ENCODE measurements at places on chromosomes 12 and 14.

DNA sequence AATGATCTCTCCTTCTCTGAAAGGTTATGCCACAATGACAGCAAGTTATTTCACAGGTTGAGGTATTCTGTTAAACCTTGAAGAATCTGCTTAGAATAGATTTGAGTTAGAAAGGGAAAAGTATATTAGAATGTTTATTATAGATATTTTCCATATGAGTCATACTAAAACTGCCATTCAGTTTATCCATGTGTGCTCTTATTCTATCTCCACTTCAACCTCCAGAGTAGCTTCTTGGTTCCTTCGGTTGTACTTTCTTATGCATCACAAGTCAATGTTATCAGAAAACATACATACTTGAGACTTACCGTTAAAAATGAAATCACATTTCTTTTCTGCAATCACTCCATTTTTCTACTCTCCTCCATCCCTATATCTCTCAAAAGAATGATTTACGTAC is 197.7 kb downstream of the BCAT1 start:
- DNase-seq: no peak

DNA sequence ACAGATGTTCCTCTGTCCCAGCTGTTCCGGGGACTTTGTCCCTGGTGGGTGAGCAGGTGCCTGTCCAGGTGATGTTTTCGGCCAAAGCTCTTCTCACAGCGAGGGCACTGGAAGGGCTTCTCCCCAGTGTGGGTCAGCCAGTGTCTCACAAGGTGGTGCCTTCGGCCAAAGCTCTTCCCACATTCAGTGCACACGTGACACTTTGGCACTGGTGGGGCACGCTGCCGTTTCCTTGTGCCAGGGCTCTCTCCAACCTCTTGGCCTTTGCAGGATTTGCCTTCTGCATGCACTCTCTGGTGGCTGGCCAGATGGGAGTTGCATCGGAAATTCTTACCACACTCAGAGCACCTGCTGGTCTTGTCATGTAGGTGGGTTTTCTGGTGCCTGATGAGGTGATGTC is 7.7 kb downstream of the ZNF641 start:
- no peak for DNase-seq

- DNase-seq: no peak
Measured at GRCh38 chr14:27730204-27730603, 1036.4 kb upstream of the FOXG1 start.

- DNase-seq: no peak
Measured at GRCh38 chr12:94207849-94208621, 59.7 kb downstream of the PLXNC1 start.

DNA sequence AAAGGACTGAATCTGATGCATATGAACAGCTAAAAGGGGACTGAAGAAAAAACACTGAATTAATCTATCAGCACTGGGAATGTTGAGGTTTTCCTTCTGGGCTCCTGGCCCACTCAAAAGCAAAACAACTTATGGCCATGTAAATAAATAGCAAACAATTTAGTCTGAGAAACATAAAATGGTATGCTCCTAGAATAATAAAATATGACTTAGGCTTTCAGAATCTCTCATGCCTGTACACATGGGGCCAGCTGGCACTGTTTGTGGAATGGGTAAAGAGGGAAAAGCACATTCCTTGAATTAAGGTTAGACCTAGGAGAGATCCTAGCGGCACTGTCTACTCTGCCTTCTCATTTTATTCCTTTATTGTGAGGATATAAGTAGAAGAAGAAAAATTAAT is 6.2 kb downstream of the KLHDC2 start:
- no peak for DNase-seq

GRCh38 chr14:91770185-91770584 is 38.3 kb upstream of the CATSPERB start:
- DNase-seq: no peak

DNA sequence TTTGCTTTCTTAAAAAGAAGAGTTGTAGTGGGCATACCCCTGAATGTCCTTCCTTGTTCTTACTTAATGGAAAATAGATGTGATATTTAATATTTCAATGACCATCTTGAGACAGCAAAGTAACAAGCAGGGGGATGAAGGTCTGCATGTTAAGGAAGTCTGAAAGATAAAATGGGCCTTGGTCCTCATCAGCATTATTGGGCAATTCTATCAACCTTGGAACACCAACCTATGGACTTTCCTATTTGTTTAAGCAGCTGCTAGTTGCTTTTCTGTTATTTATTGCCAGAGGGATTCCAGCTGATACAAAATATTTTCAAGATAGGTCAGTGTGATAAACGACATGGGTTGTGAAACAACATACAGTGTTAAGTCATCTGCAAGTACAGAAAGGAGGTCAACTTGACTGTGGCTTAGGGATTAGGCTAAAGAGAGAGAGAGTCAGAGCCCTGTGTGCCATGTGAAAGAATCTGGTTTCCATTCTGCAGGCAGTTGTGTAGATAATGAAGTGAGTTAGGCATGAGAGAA is 16.4 kb upstream of the A2M start:
- no peak for DNase-seq

DNA sequence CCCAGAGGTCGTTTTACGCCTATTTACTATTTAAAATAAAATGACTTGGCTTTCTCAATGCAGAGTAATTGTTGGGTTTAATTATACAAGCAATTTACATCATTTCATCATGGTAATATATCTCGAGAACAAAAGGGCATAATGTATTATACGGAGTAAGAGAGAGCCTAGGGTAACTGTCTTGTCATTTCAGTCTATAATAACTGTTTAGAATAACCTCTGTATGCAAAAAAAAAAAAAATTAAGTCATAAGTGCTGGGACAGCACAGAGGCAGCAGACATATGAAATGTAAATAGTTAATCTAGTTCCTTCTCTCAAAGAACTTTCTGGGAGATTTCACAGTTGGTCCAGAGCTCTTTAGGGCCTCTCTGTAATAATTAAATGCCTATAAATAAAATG is 284.9 kb downstream of the TMTC2 start:
- no peak for DNase-seq

- DNase-seq: no peak
Measured at GRCh38 chr12:66003951-66004350, 126.6 kb downstream of the LLPH start.

DNA sequence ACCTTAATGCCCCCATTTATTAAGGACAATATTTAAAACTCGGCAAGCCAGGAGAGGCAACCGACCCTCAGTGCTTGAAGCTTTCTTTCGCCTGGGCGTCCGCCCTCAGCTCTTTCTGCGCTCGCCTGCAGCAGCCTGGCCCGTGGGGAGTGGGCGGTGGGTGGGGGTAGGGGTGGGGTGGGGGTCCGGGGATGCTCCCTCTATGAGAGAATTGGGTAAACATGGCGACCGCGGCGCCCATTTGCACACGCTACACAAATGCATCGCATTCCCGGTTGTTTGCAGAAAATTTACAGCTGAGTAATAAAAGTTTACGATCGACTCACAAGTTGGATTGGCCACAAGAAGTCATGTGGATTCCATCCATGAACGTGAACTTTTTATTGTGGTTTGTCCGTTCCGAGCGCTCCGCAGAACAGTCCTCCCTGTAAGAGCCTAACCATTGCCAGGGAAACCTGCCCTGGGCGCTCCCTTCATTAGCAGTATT is 7.7 kb downstream of the HOXC8 start:
- DNase-seq: no peak

- DNase-seq: no peak
Measured at GRCh38 chr12:65189028-65189718, 19.8 kb downstream of the LEMD3 start.

GRCh38 chr12:43835656-43836474 is at the start of gene TMEM117:
TSS of gene TMEM117 (plus strand) at chr12:43836081.
- peak; percentile 54 for DNase-seq

DNA sequence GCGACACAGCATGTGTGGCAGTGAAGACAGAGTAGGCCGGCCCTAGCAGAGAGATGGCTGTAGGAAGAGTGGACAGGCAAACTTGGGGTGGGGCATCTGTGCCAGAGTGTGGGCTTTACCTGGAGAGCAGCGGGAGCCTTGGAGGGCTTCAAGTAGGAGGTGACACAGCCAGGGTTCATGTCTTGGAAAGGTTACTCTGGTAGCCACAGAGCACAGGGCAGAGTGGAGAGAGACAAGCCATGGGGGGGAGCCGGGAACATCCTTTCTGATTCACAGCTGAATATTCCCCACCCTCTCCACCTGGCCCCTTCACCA is 53.5 kb upstream of the DIO3 start:
- DNase-seq: no peak

GRCh38 chr12:130086248-130086647 is 76.0 kb upstream of the FZD10 start:
- DNase-seq: no peak

- no peak for DNase-seq
Measured at GRCh38 chr14:104895207-104895785, 29.4 kb upstream of the PLD4 start.

- DNase-seq: no peak
Measured at GRCh38 chr14:23146351-23146910, 27.4 kb upstream of the CEBPE start.

GRCh38 chr12:48956279-48957140 is 777 bp downstream of the ARF3 start:
- DNase-seq: peak; percentile 5

DNA sequence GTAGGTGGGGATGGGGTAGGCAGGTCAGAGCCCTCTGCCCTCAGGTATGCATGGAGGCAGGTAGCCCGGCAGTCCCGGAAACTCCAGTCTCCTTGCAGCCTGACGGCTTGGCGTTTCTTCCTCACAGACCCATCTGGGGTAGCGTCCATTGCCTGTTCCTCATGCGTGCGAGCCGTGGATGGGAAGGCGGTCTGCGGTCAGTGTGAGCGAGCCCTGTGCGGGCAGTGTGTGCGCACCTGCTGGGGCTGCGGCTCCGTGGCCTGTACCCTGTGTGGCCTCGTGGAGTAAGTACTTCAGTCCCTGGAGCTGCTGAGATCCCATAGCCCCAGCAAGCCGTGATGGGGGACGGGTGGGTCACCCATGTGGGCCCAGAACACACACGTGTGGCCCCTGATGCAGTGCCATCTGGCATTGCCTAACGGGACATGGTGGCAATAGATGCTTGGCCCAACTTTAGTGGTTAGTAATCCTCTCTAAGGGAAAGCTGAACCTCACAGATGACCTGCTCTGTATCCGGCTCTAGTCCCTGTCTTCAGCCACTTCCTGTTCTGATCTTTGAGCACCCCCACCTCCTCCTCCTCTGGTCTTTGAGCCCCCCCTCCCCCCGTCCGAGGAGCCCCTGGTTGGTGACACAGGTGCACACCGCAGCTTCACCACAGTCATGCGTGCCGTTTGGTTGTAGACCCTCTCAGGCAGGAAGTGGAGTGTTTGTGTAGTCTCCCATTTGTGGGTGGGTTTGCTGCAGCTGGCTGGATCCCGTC is 3.7 kb downstream of the SIVA1 start:
- DNase-seq: no peak

DNA sequence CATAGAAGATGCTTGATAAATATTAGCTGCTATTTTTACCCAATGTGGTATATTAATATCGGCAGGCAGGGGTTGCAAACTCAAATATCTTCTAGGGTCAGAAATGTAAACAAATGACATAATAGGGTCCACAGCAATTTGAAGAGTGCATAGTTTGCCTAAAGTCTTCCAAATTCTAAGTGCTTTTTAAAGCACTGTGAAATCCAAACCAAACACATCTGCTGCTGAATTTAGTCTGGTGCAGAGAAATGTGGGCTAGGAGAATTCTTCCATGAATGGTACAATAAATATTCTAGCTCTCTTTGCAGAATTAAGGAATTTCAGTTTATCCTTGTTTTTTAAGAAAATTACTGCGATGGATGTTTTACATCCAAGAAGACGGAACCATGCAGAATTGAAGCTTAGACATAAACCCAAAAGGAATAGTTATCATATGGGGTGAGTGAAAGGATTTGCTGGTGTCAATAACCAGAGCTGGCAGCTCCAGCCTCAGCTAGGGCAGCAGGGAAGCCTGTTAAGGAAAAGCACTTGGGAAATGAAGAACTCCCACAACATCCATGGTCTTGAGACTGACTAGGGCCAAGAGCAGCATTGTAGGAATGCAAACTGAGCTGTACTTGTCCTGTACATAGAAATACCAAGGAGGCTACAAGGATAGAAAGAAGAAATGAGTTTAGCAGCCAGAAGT is 65.5 kb downstream of the PTPRR start:
- no peak for DNase-seq

GRCh38 chr14:98368221-98368620 is 903.8 kb downstream of the BCL11B start:
- no peak for DNase-seq

DNA sequence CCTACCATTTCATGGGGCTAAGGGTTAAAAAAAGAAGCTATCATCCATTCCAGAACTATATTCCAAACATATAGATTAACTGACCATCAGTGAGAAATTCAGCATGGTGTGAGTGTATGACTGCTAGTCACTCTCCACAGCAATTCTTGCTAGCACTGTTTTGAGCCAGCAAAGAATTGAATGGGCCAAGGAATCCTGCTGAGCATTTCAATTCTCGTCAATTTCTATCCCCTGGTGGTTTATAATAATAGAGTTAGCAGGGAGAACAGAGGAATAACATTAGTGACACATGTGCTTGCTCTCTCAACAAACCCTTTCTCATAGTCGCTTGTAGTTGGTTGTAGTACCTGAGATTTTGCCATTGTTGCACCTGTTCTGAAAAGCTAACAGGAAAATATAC is 7.2 kb downstream of the MBIP start:
- no peak for DNase-seq

GRCh38 chr12:114414031-114414865 is 8.3 kb upstream of the TBX5 start:
- no peak for DNase-seq

DNA sequence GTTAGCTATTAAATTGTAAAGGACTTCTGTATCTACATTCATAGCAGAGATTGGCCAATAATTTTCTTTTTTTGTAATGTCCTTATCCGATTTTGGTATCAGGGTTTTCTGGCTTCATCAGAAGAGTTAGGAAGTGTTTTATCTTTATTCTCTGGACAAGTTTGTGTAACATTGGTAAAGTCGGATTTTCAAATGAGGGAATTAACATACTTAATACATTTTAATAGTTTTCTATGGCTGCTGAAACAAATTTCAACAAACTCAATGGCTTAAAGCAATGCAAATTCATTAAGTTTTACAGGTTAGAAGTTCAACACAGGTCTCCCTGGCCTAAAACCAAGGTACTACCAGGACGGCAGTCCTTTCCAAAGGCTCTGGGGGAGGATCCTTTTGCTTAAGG is 13.2 kb upstream of the SLC8A3 start:
- no peak for DNase-seq

GRCh38 chr12:28177905-28178304 is 12.4 kb upstream of the CCDC91 start:
- no peak for DNase-seq

- no peak for DNase-seq
Measured at GRCh38 chr14:60653701-60654161, 4.5 kb upstream of the SIX1 start.
